CD4-positive, alpha-beta T cell treated with Interleukin-6 at 100 ng/mL for 8 hours (primary cell): ENCODE measurements at places on chromosomes 3 and 15.

- no peak for DNase-seq
These were observed 2.9 kb upstream of the STRIT1 start for GRCh38 chr3:155296413-155296812.

DNA sequence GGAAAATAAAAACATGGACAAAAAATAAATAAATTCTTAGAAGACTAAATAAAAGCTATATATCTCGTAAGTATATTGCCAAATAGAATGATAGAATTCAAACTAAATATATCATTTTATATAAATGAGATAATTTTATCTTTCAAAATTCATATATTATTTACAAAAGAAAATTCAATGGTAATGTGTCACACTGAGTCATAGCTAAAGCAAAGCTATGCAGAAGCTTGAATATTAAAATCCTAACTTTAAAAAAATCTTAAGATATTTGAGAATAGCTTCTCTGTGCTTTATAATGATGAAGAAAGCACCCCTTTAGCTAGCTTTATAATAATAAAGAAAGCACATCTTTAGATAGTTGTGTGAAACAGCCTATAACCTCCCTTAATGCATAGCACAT, 1010.8 kb downstream of the OTOL1 start:
- no peak for DNase-seq

GRCh38 chr3:112555535-112556170, 6.1 kb downstream of the ATG3 start:
- no peak for DNase-seq

GRCh38 chr3:117793622-117794265, 1084.2 kb downstream of the TUSC7 start:
- DNase-seq = no peak
